ENCODE measurements at places on chromosomes 1 and 21.
A peak's percentile ranks its signal among the peaks of the same experiment; 100 is the strongest.

DNA sequence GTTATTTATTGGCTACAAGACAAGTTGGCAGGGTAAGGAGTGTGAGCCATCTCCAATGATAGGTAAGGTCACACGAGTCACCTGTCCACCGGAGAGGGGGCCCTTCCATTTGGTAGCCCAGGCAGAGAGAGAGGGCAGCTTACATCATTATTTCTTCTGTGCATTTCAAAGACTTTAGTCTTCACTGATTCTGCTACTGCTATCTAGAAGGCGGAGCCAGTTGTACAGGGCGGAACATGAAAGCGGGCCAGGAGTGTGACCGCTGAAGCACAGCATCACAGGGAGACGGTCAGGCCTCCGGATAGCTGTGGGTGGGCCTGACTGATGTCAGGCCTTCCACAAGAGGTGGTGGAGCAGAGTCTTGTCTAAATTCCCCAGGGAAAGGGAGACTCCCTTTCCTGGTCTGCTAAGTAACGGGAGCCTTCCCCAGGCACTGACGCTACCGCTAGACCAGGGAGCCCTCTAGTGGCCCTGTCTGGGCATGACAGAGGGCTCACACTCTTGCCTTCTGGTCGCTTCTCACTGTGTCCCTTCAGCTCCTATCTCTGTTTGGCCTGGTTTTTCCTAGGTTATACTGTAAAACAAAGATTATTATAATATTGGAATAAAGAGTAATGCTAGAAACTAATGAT, 36.7 kb downstream of the ZNF695 start:
- DNase-seq = no peak

DNA sequence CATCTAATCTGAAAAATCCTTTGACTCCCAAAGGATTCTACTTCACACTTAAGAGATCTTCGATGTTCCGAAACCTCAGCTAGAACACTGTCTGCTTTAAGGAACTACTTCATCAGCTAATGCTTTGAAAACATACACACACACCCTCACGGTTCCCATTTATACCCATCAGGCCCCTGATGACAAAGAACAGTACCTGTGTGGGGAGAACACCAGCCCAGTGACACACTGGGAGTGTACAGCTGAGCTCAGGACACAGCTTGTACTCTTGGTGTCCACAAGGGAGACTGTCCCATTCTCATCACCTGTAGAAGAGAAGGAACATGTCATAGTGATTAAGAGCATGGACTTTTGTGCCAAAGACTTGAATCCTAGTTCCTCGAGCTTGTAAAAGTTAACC, 6.6 kb downstream of the WDR77 start:
- DNase-seq = no peak

DNA sequence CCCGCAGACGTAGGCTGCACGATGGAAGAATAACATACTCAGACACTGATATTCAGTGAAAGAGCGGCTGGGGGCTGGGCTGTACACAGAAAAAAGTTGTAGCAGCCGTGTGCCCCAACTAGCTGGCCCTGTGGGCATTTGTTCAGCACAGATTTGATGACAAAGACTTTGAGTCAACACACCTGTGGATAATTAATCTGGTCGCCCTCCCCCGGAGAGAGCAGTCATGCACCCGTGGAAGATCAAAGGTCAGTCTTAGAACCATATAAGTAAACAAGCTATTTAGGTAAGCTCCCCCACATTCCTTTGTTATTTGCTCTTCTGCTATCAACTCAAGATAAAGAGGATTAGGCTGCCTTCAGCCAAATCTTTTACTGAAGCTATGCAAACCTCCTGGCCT, 148.4 kb upstream of the HMCN1 start:
- no peak for DNase-seq

GRCh38 chr1:92577261-92577895, 90.7 kb upstream of the GFI1 start:
- DNase-seq = no peak

- peak; percentile 29 for DNase-seq
Measured at GRCh38 chr1:79373481-79374125, 367.1 kb upstream of the ADGRL4 start.

DNA sequence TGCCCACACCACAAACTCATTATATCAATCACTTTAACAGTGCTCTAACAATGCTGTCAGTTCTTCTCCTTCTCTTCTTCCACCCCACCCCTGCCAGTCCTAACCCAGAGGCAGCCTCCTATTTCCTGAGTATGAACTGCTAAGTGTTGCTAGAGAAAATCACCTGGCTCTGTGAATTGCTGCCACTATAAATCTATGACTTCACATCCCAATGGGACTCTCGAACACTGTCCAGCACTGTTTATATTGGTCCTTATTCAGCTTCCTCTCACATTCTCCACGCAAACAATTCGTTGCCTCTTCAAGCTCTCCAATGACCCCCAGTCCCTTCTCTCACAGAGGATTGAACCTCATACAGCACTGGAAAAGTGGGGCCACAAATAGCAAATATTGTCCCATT, 27.0 kb upstream of the USH2A start:
- no peak for DNase-seq

DNA sequence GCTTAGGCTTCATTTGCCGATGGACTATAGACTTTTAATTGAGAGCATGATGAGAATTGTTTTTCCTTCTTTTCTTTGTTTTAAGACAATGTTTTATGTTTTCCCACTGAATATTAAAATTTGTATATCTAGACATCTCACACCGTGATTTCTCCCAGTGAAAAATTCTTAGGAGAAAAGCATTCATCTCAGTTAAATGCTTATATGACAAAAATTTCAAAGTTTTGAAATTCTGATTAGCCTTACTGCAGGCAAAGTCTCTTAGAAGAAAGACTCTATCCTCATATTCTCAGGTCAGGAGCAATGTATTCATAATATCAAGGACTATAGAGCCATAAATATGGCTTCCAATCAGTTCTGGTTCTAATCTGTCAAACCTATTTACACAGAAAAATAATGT, 2085.0 kb downstream of the NCAM2 start:
- no peak for DNase-seq

GRCh38 chr1:36790191-36790590, 244.1 kb downstream of the GRIK3 start:
- no peak for DNase-seq

DNA sequence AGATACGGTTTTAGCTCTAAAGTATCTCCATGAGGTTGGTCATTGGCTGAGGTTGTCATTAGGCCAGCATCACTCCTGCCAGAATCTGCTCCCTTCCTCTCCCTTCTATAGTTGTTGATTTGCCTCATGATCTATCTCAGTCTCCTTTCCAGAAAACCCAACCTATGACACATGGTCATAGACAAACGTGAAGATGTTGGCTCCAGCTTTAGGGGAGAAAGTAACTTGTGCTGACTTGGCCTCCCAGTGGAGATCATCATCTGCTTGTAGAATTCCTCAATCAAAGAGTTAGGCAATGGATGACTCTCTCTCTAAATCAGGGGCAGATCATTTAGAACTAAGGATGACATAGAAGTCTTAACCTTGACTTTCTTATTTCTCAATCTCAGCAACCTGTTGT, 894.4 kb downstream of the TTLL7 start:
- DNase-seq = no peak

DNA sequence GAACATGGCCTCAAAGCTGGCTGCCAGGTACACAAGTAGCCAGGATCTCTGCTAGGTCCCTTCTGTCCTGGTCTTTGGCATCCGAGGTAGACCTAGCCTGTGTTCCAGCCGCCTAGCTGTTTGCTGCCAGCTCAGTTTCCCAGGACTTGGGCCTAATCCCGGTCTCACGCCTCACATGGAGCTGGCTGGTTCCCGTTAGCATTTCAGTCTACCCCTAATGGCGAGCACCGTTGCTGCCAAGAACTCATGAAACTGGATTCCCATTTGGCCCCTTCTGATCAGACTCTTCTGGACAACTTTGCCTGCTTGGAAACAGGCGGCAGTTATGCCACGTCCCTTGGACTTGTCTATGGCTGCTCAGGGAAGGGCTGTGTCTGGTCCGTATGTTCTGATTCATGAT, 26.2 kb upstream of the HHAT start:
- peak; percentile 78 for DNase-seq

DNA sequence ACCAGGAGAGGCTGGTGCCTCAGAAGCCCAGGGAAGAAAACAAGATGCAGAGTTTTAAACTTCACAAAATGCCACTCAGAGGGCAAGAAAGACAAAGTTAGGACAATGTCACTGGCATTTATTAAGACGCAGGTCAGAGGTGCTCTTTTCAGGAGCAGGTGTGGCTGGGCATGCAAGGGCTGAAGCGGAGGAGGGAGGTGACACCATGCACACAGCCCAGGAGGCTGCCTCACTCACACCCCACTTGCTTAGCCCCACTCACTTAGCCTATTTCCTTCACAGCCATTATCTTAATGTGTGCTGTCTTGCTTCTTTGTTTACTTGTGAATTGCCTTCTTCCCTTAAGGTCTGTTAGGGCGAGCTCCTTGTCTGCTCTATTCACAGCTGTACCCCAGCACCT, 17.2 kb downstream of the HIVEP3 start:
- DNase-seq = no peak

DNA sequence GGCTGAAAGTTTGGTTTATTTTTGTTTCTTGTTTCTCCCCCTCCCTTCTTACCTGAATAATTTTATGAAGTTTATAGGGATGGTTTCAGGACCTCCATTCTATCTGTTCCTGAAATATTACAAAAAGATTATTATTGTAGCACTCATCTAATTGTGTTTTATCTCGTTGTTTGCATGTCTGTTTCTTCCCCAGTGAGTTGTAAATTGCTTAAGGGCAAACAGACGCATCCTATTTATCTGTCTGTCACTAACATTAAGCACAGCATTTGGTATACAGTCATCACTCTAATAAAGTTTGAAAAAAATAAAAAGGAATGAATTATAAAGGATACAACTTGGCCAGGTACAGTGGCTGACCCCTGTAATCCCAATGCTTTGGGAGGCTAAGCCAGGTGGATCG, 123.5 kb downstream of the LRRC7 start:
- no peak for DNase-seq

DNA sequence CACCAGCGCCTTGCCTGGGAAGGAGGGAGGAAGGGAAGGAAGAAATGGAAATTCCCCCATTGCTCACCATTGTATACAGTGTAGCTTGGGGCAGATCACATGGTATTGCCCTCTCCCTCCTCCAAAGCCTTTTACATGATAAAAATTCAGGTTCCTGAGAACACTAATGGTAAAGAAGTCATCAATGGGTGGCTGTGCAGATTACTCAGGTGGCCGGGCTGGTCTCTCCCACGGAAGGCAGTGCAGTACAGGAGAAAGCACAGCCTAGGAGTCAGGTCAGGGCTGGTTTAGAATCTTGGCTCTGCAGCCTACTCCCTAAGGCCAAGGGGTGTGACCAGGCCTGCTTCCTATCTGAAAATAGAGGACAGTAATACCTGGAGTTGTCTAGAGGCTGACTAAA, 107.9 kb downstream of the SUSD4 start:
- no peak for DNase-seq

GRCh38 chr1:47664356-47664755, 226.5 kb downstream of the FOXD2 start:
- DNase-seq = no peak

DNA sequence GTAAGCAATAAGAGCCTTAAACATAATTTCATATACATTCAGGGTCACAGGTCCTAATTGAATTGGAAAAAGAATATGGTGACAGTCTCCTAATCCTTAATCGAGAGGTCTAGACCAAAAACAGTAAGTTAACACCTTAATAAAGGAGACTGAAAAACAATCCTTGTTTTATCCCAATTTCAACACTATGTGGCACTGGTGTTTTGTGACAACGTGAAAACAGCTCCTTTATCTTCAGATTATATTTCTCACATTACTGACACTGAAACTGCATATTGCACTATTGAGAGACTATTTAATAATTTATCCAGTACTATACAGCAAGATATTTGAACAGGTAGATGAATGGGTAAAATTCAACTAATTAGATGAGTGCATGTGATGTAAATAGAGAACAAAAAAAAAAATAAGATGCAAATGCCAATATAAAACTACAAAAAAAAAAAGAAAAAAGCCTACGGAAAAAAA, 34.1 kb downstream of the TP53BP2 start:
- DNase-seq = no peak

- DNase-seq = peak; percentile 60
Measured at GRCh38 chr1:115506924-115507589, 134.7 kb upstream of the VANGL1 start.

GRCh38 chr1:183139281-183139942, 46.7 kb upstream of the LAMC2 start:
- DNase-seq = no peak

- no peak for DNase-seq
Measured at GRCh38 chr1:51728611-51729155, 111.8 kb downstream of the OSBPL9 start.

GRCh38 chr1:67517046-67517445, 86.8 kb upstream of the SERBP1 start:
- DNase-seq = no peak

DNA sequence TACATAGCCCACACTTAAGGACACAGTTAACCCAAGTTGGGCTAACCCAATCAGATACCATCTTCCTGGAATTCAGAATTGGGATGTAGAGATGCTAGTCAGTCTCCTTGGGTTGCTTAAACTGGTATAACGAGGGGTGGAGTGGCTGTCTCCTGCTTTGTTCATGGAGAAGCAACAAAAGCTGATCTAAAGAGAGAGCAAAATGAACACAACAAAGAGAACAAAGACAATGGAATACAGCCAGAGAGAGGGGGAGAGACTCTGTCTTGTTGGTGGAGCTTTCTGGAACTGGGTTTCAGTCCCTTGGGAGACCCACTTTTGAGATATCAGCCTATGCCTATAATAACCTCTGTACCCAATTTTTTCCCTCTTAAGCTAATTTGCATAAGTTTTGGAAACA, 138.1 kb downstream of the ATG4C start:
- no peak for DNase-seq

- no peak for DNase-seq
Measured at GRCh38 chr1:228944296-228944695, 209.0 kb downstream of the RHOU start.

DNA sequence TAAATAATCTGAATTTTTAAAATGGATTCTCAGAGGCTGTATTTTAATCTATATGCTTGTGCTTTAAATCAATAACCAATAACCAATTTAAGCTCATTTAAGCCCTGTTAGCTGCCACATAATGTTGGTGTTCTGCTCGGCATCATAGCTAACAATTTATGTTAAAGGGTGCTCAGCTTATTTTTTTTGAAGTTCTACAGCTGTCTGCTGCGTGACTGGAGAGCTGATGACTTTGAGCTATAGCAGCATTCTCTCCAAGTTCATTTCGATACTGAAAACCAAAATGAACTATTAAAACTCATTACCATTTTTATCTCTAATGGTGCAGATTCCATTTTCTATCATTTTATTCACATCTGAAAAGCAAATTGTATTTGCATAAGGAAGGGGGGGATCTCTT, 357.8 kb downstream of the AJAP1 start:
- DNase-seq = no peak

DNA sequence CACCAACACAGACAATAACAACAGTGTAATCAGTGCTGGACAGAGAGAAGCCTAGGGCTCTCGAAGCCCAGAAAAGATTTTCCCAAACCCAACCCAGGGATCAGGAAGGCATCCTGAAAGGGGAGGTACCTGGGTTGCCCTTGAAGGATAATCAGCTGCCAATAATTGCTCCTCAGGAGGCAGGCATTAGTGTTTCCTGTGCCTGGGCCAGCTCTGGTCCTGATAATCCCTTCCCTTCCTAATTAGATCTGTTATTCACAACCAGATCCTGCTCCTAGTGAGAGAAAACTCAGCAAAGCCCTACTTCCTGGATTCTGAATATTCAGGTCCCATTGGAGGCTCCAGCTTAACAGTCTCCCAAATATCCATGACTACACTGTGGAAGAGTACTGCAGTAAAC, 117.4 kb downstream of the DMRTA2 start:
- no peak for DNase-seq

GRCh38 chr1:218374401-218375353, 29.5 kb downstream of the TGFB2 start:
- DNase-seq = peak; percentile 47
